ENCODE measurements at places on chromosomes 1 and 21.

DNA sequence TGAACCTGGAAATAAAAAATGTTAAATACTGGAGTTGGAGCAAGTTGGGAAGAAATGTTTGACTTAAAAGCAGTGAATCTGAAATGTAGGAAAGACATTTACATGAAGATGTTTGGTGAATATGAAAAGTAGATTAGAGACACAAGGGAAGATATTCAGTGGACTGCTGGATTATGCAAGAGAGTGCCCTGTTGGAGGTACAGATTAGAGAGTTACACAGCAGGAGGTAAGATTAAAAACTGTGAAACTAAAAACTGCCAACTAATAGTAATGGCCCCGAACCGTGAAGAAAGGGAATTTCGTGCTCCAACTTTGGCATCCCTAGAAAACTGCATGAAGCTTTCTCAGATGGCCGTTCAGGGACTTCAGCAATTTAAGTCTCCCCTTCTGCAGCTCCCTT, 375.4 kb downstream of the DPYD start:
- no peak for DNase-seq

DNA sequence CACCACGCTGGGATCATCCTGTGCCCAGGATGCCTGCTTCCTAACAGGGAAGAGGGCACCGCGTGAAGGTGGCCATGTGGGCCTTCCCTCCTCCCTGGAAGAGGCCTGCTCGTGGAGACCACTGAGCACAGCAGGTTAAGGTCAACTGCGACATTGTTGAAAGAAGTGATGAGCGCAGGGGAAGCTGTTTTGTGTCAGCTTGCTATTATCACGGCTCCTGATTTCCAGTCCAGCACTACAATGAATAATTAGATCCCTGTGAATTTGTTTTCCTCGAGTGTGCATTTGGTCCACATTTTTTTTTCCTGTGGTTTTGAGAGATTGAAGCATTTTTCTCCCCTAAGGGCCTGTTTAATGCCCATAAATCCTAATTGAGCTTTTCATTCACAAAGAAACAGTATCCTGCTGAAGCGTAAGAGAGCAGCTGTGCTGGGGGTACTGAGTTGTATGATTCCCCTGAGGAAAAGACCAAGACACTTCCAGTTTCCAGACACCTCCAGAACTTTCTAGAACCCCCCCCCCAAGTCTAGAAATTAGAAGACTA, 204.9 kb downstream of the KCNJ6 start:
- no peak for DNase-seq

- DNase-seq = no peak
Observed at GRCh38 chr21:43827015-43827611, 37.7 kb downstream of the RRP1 start.

- no peak for DNase-seq
Observed at GRCh38 chr1:223856386-223856785, 10.6 kb upstream of the TP53BP2 start.

GRCh38 chr1:5834477-5835178, 157.6 kb downstream of the NPHP4 start:
- DNase-seq = no peak

DNA sequence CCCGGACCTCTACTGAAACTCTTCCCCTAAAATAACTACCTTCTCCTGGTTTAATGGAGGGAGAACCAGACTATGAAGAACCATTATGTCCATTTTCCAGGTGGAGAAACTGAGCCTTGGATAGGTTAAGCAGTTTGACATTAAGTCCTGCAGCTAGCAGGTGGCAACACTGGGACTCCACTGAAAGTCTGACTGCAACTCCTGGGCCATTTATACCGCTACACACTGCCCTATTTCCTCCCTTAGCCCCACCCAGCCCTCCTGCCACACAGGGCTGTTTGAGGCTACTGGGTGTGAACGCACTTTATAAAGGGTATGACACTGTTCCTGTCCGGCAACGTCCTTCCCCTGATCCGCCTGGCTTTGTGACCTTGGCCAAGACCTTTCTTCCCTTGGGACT, 511 bp upstream of the INPP5B start:
- no peak for DNase-seq

GRCh38 chr1:111148376-111148881, 8.4 kb downstream of the CEPT1 start:
- no peak for DNase-seq
